ENCODE measurements at places on chromosomes 6 and 20.
A peak's percentile ranks its signal among the peaks of the same experiment; 100 is the strongest.

DNA sequence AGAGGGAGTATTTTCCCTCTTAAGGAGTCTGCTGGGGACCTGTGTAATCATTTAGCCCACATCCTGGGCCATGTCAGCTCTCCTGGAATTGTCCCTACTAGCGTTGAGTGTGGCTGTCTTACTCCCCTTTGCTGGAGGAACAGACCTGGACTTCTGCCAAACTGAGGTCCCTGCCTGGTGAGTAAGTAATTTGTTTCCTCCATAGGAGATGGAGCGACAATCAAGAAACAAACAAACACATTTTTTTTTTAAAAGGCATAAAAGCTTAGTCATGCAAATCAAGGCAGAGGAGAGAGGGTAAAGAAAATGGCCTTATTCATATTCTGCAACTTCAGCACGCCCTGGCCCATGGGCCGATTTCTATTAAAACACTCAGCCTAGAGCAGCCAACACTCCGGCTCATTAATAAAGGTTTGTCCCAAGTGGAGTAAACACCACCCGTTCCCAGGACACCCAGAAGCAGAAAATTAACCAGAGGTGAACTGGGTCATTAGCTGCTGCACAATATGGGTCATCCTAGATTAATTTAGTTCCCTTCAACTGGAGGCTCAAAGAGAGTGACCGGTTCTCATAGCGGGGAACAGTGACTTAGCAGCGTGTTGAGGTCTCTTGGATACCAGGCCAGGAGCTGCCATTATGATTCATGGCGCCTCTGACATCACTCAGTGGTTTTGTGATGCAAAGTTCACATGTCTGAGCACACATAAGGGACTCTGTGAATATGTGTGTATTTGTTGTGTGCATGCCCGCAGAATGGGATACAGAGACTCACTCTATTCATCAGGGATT lies 165.0 kb upstream of the SULF2 start:
- DNase-seq, result peak; percentile 15

DNA sequence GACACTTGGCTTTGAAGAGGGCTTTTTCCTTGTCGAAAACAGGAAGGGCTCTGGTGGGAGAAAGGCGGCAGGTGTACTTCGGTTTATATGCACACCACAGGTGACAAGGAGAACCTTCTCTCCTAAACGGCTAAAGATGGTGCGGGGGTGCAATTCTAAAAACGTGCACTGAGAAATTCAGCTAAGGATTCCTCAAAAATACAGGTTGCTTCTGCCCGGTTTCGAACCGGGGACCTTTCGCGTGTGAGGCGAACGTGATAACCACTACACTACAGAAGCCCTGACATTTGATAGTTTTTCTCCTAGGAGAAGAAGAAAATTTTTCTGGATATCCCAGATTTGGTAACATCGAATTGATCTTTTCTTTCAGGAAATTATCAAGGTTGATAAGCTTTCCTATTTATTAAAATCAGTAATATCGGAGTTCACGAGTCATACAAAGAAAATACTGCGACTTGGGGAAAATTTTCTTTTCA lies 32.0 kb downstream of the POM121L2 start:
- peak; percentile 53 for DNase-seq

GRCh38 chr6:27617046-27617687 lies 144.3 kb upstream of the ZNF184 start:
- peak; percentile 50 for DNase-seq

- peak; percentile 81 for DNase-seq
Observed at GRCh38 chr6:75893058-75893775, 144.2 kb downstream of the MYO6 start.

DNA sequence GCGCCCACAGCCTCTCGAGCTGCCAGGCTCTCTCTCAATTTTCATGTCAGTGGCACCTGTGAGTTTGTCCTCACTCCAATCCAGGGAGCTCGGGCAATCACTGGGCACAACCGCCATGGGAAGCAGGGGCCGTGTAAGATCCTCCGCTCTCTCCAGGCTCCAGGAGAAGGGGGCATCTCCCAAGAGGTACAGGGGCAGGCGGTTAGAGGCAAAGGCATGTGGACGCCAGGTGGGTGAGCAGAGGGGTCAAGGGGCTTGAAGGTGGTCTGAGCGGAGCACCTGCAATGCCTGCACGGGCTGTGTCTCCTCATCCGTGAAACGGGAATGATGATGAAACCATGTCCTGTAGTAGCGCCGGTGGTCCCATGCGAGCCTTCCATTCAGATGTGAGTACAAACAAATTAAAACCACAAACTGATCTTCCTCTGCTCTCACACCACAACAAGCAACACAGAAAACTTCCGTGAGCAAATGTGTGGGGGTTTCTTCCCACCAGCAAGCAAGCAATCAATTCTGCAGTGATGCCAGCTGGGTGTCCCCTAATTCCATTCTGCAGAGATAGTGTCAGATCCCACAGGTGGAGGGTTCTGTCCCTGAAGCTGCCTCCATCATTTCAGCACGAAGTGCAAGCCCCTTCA lies 222.5 kb upstream of the PMEPA1 start:
- no peak for DNase-seq

DNA sequence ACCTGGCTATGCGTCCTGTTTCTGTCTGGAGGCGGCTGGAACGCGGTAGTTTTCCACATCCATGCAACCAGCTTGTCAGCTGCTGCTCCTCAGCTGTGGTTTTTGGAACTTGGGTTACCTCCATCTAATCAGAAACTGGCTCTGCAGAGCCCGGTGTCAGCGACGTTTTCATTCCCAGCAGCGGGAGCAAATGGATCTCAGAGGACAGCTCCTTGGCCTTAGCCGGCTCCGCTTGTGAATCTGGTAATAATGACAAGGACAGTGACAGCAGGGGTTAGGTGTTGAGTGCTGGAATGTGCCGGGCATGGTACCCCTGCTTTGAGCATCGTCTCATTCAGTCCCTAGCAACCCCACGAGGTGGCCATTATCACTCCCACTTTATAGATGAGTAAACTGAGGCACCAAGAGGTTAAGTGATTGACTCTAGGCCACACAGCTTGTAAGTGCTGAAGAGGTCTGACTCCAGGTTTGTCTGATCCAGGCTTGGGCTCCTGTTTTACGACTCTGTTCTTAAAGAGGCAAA lies 1.3 kb downstream of the SLCO4A1 start:
- peak; percentile 32 for DNase-seq

GRCh38 chr20:63903796-63904561 lies 9.1 kb downstream of the DNAJC5 start:
- no peak for DNase-seq

DNA sequence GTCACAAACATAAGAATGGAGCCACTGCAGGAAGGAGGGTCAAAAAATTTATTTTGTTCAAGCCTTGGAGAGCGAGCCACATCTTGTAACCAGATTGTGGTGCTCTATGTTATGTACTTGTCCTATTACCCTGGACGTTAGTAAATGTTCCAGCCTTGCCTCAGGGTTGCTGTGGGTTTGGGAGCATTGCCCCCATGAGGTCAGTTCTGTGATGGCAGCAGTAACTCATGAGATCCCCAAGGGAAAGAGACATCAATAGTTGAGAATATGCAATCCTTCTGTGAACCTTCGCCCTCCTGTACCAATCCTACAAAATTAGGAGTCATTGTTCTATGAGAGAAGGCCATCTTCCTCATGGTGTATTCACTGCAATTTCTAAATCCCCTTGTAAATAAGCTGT lies 16.4 kb upstream of the CFAP206 start:
- peak; percentile 51 for DNase-seq

DNA sequence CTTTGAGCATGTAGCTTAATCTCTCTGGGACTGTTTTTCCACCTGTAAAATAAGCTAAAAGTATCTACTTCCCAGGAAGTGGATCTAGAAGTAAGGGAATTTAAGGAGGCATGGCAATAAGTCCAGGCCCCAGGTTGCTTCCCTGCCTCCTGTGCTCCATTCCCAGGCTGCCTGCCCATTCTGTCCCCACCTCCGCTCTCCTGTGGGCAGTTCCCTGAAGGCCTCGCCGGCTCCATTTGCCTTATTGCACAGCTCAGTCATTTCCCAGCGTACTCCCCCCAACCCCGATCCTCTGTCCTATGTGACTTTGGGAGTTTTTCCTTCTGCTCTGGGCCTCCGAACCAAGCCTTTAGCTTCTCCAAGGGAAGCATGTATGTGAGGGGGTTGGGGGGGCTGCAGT lies 4.6 kb downstream of the SLC29A1 start:
- no peak for DNase-seq

DNA sequence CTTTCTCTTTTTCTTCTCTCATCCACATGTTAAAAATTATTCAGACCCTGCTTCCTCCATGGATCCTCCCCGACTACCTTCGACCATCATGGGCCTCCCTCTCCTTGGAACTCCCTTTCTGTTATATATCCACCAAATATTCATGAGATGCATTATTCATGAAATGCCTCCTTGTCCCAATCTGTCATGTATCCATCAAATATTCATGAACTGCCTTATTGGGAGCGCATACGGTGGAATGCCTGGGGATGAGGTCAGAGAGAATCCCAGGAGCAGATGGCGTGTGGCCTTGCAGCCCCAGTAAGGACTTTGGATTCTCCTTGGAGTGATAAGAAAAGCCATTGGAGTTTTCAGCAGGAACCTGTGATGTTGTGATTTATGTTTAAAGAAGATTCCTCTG lies 97.0 kb downstream of the NRN1 start:
- no peak for DNase-seq

DNA sequence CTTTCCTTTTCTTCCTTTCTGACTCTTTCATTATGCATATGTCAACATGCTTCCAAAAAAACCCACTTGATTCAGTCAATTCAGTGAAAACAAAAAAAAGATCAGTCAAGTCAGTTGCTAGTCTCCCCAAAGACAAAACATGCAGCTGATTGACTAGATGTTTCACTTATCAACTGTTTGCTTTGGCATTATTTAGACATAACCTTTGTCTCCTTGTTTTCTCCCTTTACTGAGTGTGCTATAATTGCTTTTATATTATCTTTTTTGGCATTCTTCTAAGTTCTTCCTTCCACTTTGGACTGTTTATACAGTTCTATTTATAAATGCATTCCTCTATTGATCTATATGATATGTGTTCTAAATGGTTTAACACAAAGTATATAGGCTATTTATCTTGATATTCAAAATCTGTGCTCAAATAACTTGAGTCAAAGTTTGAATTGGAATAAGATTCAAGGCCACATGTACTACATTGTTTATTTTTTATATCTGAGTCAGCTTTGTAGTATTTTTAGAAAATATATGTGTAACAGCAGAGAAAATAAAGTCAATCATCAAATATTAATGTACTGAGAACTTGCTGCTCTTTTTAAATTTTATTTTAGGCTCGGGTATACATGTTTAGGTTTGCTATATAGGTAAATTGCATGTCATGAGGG lies 260.5 kb downstream of the CENPW start:
- DNase-seq, result no peak

DNA sequence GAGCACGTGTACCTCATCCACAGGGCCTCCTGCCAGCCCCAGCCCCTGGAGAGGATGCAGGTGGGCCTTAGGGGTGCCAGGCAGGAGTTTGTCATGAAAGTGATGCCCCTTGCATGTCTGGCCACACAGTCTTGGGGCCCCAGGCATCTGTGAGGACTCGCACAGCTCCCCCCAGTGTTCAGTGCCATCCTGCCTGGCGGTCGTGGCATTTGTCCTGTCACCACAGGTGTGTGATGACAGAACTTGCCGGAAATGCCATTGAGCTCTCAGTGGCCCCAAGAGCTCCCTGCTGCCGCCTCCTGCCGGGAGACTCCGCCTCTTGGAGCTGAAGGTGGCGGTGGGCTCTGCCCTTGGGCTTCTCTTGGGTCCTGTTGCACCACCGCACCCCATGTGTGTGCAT lies 30.6 kb upstream of the ADRM1 start:
- DNase-seq, result no peak

DNA sequence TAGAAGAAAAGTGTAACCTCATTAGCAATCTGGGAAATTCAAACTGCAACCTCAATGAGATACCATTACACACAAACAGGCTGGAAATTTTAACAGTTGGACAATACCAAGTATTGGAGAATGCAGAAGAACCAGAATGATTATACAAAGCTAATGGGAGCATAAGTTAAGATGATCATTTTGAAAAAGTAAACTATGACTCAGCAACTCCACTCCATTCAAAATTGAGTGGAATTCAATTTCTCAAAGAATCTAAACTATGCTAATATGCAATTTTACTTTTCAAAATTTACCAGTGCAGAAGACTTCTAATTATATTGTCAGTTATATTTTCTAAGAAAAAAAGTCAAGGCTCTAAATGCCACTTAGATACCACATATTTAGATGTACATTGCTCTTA lies 17.2 kb downstream of the GPLD1 start:
- no peak for DNase-seq

DNA sequence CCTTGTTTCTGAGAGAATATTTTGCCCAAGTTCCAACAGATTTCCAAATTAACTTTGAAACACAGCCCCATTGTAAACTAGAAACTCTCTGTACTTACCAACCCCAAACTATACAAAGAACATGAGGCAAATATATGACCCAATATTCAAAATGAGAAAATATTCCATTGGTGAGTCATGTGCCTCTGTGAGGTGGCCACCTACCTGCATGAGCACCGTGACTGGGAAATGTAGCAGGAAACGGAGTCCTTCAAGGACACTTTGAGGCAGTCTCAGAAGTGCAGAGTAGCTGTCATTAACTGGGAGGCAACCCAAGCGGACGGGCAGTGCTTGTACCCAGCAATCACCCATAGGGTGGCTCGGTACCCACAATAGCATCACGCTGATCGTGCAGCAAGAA lies 335.5 kb upstream of the NOX3 start:
- DNase-seq, result no peak

DNA sequence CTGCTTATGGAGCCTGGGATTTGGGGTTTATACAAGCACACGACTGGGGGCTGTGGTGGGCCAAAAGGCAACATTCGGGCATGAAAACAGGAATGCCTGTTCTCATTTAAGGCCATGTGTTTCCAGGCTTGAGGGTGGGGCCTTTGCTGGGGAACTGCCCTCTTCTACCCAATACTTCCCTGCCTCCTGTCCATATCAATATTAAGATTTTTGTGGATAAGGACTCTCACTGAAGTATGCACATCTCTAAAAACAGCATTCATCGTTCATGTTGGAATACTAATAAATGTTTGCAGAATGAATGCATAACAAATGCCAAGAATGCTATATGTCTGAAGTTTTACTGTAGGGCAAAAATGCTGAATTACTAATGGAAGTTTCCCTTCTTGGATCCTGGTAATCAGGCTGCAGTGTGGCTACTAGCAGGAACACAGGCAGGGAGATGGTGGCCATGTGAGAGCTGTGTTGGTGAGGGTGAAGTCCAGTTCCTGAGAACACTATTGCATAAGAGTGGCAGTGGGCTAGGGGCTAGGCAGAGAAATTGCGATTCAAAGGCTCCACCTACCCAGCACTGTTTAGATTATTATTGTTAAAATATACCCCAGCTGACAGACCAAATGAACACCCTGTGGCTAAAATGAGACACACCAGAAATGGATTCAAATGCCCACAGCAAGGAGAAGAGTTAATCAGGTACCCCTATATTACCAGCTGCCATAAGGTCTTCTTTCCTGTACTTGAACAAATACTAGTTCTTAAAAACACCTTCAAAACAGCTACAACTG lies 644.3 kb downstream of the EPM2A start:
- DNase-seq, result no peak

- peak; percentile 30 for DNase-seq
Observed at GRCh38 chr6:45533386-45533785, 155.7 kb upstream of the SUPT3H start.

GRCh38 chr6:142569676-142570075 lies 267.9 kb downstream of the ADGRG6 start:
- DNase-seq, result peak; percentile 35

GRCh38 chr20:3740615-3741301 lies 8.3 kb downstream of the HSPA12B start:
- no peak for DNase-seq
